Aorta (tissue), 5 donors: ENCODE measurements at places on chromosomes 4 and X. TPM values are rescaled to one million over a fixed set of nuclear protein-coding genes. Genes with fewer than 3 reads are reported as not detected.

CRMP1 gene
- 0.58 TPM for total RNA-seq

TLR10 gene
- total RNA-seq = 0.32 TPM

DNA sequence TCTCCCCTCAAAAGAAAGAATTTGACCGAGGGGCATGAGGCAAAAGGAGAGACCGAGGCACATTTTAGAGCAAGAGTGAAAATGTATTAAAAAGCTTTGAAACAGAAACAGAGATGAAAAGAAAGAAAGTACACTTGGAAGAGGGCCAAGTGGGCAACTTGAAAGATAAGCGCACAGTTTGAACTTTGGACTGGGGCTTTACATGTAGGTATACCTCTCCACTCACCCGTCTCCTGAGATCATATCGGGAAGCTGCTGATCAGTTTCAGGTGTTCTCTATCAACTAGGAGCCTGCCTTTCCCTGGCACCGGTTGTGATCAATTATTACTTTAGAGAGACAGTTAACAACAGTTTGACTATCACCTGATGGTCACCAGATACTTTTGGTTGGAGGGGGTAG, 2666.5 kb downstream of the ARAP2 start:
- H3K36me3 ChIP-seq = no peaks in the 10 kb centered on the region
- no peak for DNase-seq
- H3K4me1 ChIP-seq = no peaks in the 10 kb centered on the region

DNA sequence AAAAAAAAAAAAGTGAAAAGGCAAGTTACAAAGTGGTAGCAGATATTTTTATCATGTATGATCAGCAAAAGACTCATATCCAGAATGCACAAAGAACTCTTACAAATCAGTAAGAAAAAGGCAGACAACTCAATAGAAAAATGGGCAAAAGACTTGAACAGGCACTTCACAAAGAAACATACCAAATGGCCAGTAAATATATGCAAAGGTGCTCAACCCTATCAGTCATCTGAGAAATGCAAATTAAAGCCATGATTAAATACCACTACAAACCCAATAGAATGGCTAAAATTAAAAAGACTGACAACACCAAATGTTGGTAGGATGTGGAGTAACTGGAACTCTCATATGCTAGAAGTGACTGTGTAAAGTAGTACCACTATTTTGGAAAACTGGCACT, 45.4 kb downstream of the CHST7 start:
- H3K27ac ChIP-seq = no peak overlapping the region
- no peak for DNase-seq
- H3K36me3 ChIP-seq = no peaks in the 10 kb centered on the region
- H3K4me3 ChIP-seq = no peak overlapping the region

DNA sequence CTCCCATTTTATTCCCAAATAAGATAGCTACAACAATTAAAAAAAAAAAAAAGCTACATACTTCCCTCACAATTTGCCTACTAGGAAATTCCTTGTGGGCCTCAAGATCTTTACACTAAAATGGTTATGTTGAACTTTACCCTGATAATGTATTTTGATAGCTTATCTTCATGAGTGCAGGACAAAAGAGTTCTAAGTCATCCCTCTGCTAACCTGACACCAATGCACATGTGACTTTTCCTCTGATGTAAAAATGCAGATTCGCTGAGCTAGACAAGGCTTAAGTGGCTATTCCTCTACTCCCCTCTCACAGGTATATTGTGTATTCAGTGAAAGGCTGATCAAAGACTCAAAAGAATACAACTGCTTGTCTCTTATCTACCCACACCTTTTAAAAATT, 22.5 kb downstream of the ELF2 start:
- no peak overlapping the region for H3K4me3 ChIP-seq
- H3K27ac ChIP-seq = no peak overlapping the region
- H3K27me3 ChIP-seq = no peaks in the 10 kb centered on the region

- no peaks in the 10 kb centered on the region for H3K4me1 ChIP-seq
- no peak overlapping the region for H3K4me3 ChIP-seq
- no peak overlapping the region for H3K27ac ChIP-seq
- no peak for DNase-seq
Measured at GRCh38 chr4:153585026-153585425, 99.1 kb upstream of the TLR2 start.

USP46 gene
- 24.1 TPM for total RNA-seq

DNA sequence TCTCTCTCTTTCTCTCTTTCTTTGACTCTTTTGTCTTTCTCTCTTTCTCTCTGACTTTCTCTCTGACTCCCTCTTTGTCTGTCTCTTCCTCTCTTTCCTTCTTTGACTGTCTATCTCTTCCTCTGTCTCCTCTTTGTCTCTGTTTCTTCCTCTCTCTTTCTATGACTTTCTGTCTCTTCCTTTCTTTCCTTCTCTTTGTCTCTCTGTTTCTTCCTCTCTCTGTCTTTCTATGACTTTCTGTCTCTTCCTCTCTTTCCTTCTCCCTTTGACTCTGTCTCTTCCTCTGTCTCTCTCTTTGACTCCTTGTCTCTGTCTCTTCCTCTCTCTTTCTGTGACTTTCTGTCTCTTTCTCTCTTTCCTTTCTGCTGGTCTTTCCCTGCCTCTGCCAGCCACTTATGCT, 38.7 kb downstream of the HNRNPD start:
- H3K27me3 ChIP-seq = no peaks in the 10 kb centered on the region

GRCh38 chrX:138020941-138021340, 455.0 kb downstream of the ZIC3 start:
- DNase-seq = no peak
- no peaks in the 10 kb centered on the region for H3K36me3 ChIP-seq
- no peaks in the 10 kb centered on the region for H3K4me1 ChIP-seq
- H3K27ac ChIP-seq = no peak overlapping the region

DNA sequence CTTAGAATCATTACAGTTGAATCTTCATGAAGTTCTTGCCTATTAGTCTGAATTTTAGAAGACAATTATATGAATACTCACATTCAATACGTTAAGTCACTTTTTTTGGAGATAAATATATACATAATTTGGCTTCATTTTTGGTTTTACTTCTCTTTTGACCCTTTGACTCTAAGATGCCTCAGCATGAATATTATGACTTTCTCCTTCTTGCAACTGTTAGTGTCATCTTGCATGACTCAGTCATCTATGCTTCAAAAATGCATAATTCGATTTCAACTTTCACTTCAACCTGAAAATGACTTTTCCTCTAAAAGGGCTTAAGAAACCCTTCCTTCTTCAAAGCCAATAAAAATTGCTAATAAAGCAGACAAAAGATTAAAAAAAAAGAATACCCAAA, 1427.5 kb downstream of the ADGRL3 start:
- H3K4me3 ChIP-seq = no peak overlapping the region
- no peaks in the 10 kb centered on the region for H3K27me3 ChIP-seq
- H3K4me1 ChIP-seq = no peaks in the 10 kb centered on the region
- no peak overlapping the region for H3K27ac ChIP-seq
- no peak for DNase-seq

- no peak overlapping the region for H3K27ac ChIP-seq
- no peaks in the 10 kb centered on the region for H3K4me1 ChIP-seq
- no peaks in the 10 kb centered on the region for H3K36me3 ChIP-seq
- no peak for DNase-seq
- no peak overlapping the region for H3K4me3 ChIP-seq
Measured at GRCh38 chr4:142121448-142122350, 485.3 kb downstream of the IL15 start.

DNA sequence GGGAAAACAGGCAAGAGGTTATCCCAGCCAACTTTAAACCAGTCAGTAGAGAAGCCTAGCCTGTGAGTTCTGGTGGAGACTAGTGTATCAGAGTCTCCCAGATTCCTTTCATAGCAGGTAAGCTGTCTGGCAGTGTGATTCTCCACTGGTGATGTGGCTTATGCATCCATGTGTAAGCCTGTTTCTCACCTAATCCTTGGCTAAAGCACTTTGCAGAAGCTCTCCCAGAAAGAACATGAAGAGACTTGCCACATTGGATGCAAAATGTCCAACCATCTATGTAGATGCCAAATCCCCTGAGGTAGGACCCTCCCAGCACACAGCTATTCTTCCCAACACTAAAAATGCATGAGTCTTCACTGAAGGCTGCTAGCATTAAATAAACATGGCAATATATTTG, 111.7 kb downstream of the CHRNA9 start:
- H3K36me3 ChIP-seq = no peaks in the 10 kb centered on the region
- no peak overlapping the region for H3K27ac ChIP-seq
- no peaks in the 10 kb centered on the region for H3K27me3 ChIP-seq
- no peaks in the 10 kb centered on the region for H3K4me1 ChIP-seq
- no peak overlapping the region for H3K4me3 ChIP-seq
- no peak for DNase-seq

DNA sequence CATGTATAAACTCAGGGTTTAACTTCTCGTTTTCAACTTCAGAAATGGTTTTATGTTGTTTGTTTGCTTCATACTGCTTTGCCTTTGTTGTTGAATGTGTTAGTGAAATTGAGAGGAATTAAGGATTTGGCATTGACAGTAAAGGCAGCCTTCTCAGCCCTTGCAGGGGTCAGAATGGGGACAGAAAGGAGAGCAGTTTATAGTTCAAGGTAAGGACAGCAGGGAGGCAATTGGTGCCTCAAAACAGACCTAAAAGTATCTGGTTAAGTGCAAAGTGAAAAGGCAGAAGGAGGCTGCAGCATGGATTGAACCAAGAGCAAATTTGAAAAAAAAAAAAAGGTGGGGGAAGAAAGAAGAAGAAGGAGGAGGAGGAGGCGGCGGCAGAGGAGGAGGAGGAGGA, 835.0 kb upstream of the ADGRL3 start:
- no peaks in the 10 kb centered on the region for H3K27me3 ChIP-seq
- no peak overlapping the region for H3K4me3 ChIP-seq
- no peaks in the 10 kb centered on the region for H3K36me3 ChIP-seq

DNA sequence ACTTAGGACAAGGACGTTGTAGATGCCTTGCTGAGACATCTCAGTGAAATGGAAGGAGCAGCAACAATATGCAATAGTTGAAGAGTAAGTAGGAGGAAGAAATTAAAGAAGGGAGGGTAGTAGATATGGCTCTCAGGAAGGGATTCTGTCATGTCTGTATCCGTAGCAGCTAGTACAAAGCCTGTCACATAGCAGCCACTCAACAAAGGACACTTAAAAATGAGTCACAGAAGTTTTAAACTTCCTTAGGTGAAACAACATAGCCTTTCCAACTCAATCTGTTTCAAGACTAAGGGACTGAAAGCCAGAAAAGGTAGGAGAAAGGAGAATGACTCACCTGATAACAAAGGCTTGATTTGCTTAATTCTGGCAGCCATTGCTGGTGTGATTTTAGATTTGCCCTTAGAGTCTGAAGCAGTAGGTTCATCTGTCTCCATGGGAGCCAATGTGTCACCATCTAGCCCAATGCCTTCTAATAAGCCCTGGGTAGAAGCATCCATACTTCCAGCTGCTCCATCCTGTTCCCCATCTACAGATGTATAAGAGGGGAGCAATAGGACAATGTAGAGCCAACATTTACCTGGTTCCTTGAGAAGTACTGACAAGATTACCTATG, 86.6 kb downstream of the HUWE1 start:
- DNase-seq = no peak
- H3K4me1 ChIP-seq = no peaks in the 10 kb centered on the region
- peaks cover 3% of the 10 kb centered on the region for H3K36me3 ChIP-seq
- no peak overlapping the region for H3K27ac ChIP-seq
- no peaks in the 10 kb centered on the region for H3K27me3 ChIP-seq
- H3K4me3 ChIP-seq = no peak overlapping the region

RHOXF2B gene
- total RNA-seq = not detected

GRCh38 chrX:29530501-29530900, 684.9 kb upstream of the MAGEB2 start:
- H3K27me3 ChIP-seq = no peaks in the 10 kb centered on the region
- no peak overlapping the region for H3K27ac ChIP-seq
- DNase-seq = no peak
- no peaks in the 10 kb centered on the region for H3K36me3 ChIP-seq

- no peaks in the 10 kb centered on the region for H3K36me3 ChIP-seq
- no peaks in the 10 kb centered on the region for H3K27me3 ChIP-seq
- H3K4me1 ChIP-seq = no peaks in the 10 kb centered on the region
- H3K4me3 ChIP-seq = no peak overlapping the region
- DNase-seq = no peak
Measured at GRCh38 chr4:34187056-34187455, 2057.3 kb downstream of the ARAP2 start.
